Fibroblast of lung (primary cell): ENCODE measurements at places on chromosomes 1 and 21. TPM values are rescaled to one million over a fixed set of nuclear protein-coding genes. Genes with fewer than 3 reads are reported as not detected.

DNA sequence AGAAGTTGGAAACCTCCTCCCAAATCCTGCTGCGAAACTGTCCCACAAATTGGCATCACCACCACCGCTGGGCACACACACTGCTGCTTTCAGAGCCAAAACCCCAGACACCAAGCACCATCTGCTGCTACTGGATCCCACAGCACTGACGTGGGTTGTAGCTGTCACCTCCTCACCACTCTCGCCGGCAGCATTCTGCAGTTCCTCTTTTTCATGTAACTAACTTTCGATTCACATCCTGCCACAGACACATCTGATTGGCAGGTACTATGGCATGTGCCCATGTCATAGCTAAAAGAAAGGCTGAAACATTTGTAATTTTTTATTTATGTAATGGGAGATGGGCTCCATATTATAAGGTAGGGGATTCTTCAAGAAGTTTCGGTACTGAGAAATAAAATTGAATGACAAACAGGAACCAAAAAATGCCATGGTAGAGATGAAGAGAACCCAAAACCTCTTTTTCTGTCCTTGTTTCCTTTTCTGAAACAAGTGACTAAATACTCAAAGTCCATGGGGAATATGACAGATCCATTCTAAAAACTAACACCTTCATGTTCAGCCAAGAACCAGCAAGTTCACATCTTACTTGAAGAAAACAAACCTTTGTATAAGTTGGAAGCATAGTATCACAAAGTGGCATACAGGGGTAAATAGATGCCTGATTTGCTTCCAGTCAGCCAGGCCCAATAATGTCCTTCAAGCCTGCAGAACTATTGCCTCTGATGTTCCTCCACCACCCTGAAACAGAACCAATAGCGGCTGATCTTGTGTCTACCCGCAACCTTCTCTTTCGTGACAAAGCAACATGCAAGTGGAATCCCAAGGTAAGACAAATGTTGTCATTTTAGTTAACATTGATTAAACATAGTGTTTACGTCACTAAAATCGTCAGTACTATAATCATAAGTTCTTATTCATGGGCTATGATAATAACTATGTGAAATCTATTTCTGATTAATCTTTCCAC, 26.6 kb upstream of the RGS13 start:
- no peak for DNase-seq

DNA sequence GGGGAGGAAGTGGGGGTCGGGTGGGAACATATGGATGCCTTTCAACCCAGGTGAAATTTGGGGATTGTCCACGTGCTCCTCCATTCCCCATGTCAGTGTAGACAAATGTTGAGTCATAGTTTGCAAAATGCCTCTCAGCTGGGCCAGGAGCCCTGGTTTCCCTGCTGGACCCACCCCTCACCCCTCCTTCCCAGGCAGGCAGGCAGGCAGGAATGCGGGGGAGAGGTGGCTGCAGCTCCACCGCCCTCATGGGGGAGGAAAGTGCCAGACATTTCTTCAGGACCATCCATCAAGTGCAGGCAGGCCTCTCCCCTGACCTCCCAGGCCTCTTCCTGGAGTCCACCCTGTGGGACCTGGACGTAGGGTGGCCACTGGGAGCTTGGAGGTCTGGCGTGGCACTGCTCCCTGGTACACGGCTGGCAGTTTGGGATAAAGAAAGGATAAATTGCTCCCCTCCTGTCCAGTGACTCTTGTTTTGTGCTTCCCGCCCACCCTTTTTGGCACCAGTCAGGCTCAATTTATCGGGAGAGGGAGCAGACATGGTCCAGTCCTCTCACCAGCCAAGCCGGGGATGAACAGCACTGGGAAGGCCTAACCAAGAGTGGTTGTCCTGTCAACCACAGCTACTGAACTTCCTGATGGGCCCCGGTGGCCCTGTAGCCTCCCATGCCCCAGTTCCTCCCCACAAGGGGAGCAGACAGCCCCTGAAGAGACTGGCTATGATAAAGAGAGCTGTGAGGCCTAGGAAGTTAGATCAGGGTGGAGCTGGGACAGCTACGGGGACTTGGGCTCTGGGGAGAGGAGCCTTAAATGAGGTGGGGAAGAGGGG, 18.9 kb downstream of the NPR1 start:
- DNase-seq, result peak; percentile 50

- peak; percentile 50 for DNase-seq
These were observed 25.2 kb downstream of the MAPKAPK2 start for GRCh38 chr1:206709772-206710459.

DNA sequence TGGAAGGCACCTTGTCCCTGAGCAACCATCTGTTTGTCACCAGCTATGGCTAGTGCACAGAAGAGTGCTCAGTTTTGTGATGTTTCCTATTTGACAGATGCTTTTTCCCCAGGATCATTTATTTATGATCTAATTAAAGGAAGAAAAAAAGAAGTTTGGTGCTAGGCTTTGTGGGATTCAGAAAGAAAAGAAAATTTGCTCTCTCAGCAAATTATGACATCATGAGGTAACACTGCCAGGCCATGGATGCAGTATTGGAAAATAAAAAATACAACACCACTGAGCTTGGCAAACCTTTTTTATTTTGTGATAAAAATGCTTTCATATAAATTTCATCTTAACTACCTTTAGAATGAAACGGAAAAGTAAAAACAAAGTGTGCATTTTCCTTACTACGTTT, 15.5 kb upstream of the ADAM30 start:
- DNase-seq, result no peak

- peak; percentile 41 for DNase-seq
These were observed 44.0 kb downstream of the LYST start for GRCh38 chr1:235822685-235823084.

DNA sequence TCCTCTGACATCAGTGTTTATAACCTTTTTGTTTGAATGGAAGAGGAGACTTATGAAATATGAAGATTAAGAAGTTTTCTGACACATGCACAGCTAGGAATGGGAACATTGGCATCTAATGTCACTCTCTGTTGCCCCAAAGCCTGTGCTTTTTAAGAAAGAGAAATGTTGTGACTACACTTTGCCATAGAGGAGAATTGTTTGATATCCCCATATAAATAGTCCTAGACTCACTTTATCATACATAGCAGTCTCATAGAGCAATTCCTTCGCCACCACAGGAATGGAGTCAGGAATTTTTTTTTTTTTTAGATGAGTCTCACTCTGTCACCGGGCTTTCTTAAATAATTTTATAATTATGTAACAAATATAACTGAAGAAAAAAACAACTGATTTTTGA, 1.5 kb downstream of the KRTAP21-3 start:
- DNase-seq, result peak; percentile 48

DNA sequence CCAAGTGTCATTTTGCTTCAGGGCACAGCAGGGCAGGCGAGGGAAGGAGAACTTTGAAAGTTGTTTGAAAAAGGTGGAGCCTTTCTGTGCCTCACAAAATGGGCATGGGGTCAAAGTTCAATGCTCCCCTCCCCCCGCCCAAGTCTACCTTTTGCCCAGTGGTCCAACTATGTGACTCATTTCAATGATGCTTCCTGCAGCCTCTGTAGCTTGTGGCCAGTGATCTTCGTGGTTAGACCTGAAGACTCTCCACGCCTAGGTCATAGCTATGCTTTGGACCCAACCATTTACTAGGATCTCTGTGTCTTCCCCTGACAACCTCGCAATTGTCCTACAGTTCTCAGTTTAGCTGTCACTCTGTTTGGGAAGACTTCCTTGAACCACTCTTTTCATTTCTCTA, 280.3 kb upstream of the GJB5 start:
- DNase-seq, result no peak

DNA sequence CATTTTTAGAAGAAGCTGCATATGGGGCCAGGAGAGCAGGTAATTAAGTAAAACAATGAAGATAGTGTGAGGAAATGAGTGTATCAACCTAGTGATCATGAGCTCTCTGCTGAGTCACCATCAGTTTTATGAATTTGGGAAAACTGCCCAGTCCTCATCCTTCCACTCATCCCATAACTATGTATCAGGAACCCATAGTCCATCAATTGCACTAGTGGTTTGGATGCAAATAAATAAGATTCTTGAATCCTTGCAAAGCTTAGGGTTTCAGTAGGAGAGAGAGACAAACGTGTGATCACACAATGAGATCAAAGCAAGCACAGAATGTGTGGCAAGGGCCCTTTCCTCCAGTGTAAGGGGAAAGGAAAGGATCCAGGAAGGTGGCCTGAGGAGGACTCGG, 145.6 kb downstream of the ZZZ3 start:
- DNase-seq, result peak; percentile 96

GRCh38 chr1:9426291-9426711, 113.0 kb upstream of the SLC25A33 start:
- DNase-seq, result no peak

DNA sequence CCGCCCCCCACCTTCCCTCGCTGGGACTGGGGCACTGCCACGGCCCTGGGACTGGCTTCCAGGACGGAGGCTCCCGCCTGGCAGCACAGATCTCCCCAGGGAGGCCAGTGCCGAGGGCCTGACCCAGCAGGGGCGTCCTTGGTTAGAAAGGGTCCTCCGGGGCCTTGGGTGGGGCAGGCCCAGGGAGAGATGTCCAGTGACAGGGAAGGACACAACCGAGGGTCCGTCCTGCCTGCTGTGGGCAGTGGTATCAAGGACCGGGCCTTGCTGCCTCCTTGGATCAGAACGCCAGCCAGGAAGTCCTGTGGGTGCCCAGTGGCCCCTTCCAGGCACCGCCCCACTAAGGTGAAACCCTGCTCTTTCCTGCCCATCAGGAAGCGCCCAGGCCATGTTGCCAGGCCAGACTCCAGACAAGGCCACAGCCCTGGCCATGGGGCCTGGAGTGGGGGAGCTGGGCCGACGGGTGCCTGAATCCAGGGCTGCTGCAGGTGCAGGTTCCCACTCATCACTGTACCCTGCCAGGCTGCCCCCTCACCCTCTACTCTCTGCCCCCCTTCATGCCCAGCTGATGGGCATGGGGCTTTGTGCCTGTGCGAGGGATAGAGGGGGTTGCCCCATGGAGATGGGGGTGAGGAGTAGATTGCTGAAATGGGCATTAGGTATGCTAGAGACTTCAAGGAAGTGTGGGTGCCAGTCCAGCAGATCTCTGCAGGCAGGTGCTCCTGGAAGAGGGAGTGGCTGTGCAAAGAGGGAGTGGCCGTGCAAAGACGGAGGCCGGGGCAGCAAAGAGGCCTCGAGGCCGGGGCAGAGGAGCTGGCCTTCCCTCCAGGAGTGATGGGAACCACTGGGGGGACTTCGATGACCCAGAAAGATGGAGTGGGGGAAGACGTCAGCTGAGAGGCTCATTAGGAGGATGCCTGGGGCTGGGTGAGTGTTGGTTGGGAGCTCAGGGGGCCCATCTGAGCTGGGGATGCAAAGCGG, 2.2 kb upstream of the PRKCZ start:
- no peak for DNase-seq

- DNase-seq, result no peak
These were observed 183.0 kb upstream of the HOOK1 start for GRCh38 chr1:59631561-59632255.

- no peak for DNase-seq
These were observed 90.8 kb downstream of the USH2A start for GRCh38 chr1:216332462-216332861.

GRCh38 chr21:36104317-36105300, 30.3 kb upstream of the CBR3 start:
- peak; percentile 47 for DNase-seq

GRCh38 chr1:62237950-62238374, 43.3 kb downstream of the L1TD1 start:
- no peak for DNase-seq

DNA sequence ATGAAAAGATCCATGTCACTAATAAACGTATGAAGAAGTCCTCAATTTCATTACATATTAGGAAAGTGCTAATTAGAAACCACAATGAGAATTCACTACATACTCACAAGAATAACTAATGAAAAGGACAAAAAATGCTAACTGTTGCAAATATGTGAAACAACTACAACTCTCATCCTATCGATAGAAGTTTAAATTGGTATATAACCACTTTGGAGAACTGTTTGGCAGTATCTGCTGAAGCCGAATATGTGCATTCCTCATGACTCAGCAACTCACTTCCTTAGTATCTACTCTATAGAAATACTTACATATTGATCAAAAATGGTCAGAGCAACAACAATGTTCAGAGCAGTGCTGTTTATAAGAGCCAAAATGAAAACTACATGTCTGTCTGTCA, 66.8 kb downstream of the PLPPR4 start:
- DNase-seq, result no peak

GRCh38 chr1:45621895-45622523, 1.8 kb downstream of the CCDC17 start:
- no peak for DNase-seq

DNA sequence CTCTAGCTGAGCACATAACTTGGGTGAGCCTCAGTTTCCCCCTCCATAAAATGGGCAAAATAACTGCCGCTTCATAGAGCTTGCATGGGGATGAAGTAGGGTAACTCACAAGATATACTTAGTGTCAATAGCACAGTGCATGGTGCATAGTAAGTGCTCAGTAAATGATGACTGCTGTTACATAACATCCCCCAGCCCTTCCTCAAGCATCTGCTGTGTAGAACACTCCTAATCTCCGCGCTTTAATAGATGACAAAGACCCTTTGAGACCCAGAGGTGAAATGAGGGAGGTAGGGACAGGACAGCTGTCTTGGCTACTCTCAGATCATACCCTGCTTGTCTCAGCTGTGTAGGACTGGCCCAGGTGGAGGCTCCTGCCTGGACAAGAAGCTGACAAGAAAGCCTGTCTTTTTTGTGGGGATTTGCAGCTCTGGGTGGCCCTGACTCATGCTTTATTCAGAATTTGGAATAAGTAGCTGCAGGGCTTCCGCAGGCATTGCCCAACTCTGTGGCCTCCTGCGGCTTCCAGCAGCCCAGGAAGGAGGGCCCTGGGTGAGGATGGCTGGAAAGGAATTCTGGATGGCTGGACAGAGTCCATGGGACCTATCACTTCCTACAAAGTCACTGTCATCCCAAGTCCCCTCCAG, 20.7 kb upstream of the PADI4 start:
- peak; percentile 61 for DNase-seq

GRCh38 chr21:41615613-41616012, 107.7 kb upstream of the TMPRSS2 start:
- peak; percentile 99 for DNase-seq

DNA sequence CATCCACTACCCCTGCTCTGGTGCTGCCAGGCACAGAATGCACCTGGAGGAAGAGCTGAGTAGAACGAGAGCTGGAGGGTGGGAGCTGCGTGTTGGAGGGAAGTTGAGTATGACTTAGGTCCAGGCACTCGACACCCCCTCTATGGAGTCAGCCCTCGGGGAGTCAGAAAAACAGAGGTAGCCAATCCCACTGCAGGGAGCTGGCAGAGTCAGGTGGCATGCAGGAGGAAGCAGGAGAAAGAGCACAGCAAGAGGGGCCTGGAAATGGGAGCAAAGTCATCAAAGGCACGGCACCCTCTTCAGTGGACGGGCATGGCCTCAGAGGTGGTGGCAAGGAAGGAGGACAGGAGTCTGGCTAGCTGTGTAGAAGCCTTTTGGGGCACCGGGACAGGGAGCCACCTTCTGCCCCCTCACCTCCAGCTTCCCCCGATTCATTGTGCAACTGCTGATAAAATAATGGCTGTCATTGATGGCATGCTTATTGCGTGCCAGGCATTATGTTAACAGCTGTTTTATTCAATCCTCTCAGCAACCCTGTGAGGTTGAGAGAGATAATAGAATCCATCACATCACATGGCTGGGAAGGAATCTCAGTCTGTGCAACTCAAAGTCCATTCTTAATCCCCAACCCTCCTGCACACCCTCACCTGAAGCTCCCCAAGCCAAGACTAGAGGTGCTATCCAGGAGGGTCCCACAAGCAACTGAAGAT, 42.0 kb downstream of the C1orf198 start:
- DNase-seq, result no peak

The AGT gene
- total RNA-seq, result 10.6 and 14.1 TPM in 2 replicates

The NPL gene
- total RNA-seq, result 2.6 and 3.9 TPM in 2 replicates

The PPFIA4 gene
- 4.3 and 4.6 TPM in 2 replicates for total RNA-seq

The OR2T2 gene
- not detected in 2 replicates for total RNA-seq

The LCE1D gene
- not detected in 2 replicates for total RNA-seq

The CRNN gene
- not detected in 2 replicates for total RNA-seq

The FLG gene
- under 0.01 TPM in 1 of 2 replicates, not detected in the other for total RNA-seq
